ENCODE measurements at places on chromosomes 4 and X.

GRCh38 chr4:89352541-89352940, 44.9 kb upstream of the GPRIN3 start:
- no peak for DNase-seq

DNA sequence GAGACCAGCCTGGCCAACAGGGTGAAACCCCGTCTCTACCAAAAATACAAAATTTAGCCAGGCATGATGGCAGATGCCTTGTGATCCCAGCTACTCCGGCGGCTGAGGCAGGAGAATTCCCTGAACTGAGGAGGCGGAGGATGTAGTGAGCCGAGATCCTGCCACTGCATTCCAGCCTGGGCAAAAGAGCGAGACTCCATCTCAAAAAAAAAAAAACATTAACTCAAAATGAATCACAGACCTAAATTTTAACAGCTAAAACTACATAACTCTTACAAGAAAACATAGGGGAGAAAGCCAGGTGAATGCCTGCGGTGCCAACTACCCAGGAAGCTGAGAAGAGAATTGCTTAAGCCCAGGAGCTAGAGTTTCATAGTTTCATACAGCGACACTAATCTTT, 54.8 kb downstream of the TMEM165 start:
- no peak for DNase-seq

GRCh38 chr4:183659872-183660242, 764 bp downstream of the TRAPPC11 start:
- no peak for DNase-seq

DNA sequence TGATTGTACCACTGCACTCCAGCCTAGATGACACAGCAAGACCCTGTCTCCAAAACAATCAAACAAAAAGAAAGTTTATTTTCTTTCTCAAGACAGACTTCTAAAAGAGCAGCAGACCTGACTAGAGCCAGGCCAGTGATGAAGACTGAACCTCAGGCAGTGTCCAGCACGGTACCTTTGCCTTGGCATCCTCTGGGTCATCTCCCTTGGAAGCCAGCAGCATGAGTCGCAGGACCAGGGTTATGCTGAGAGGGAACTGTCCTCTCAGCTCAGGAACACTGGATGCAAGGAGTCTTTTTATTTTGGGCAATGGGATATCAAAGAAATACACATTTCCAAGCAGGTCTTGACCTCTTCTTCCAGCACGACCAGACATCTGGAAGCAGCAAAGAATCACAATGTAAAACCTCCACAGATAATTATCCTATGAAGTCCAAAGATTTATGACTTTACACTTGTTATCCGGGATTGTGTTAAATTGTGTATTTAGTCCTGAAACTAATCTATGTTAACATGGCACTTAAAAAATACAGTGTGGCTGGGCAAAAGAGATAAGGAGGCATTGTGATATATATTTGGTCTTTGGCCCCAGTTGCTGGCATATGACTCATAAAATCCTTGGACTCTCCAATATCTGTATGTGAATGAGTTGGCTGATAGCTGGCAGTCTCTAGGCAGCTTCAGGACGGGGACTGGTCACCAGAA, 66.0 kb upstream of the DDX60 start:
- DNase-seq: no peak

- DNase-seq: no peak
These were observed 38.8 kb downstream of the ZBTB49 start for GRCh38 chr4:4328840-4329239.

Data from stimulated activated CD4-positive, alpha-beta T cell treated with anti-CD3 and anti-CD28 coated beads, Interleukin-15, amount 100 ng/mL, for 24 hours (primary cell).